ENCODE measurements at places on chromosomes 4 and X. TPM values are rescaled to one million over a fixed set of nuclear protein-coding genes. Genes with fewer than 3 reads are reported as not detected.

Gene CLCN4
- 15.3 TPM for total RNA-seq

Gene SPANXA1
- total RNA-seq: not detected

Gene CXorf51A
- not detected for total RNA-seq

GRCh38 chr4:159134429-159134828 lies 31.6 kb downstream of the RAPGEF2 start:
- H3K4me3 ChIP-seq: no peak overlapping the region
- H3K27ac ChIP-seq: no peak overlapping the region
- DNase-seq: no peak

GRCh38 chr4:98469771-98470170 lies 188.6 kb downstream of the TSPAN5 start:
- DNase-seq: no peak
- H3K36me3 ChIP-seq: no peaks in the 10 kb centered on the region
- no peaks in the 10 kb centered on the region for H3K4me1 ChIP-seq
- H3K4me3 ChIP-seq: no peak overlapping the region
- no peak overlapping the region for H3K27ac ChIP-seq

- no peaks in the 10 kb centered on the region for H3K4me1 ChIP-seq
- H3K27me3 ChIP-seq: no peaks in the 10 kb centered on the region
- H3K36me3 ChIP-seq: no peaks in the 10 kb centered on the region
- no peak overlapping the region for H3K27ac ChIP-seq
- no peak overlapping the region for H3K4me3 ChIP-seq
These were observed 341.2 kb downstream of the TECRL start for GRCh38 chr4:64068096-64068495.

DNA sequence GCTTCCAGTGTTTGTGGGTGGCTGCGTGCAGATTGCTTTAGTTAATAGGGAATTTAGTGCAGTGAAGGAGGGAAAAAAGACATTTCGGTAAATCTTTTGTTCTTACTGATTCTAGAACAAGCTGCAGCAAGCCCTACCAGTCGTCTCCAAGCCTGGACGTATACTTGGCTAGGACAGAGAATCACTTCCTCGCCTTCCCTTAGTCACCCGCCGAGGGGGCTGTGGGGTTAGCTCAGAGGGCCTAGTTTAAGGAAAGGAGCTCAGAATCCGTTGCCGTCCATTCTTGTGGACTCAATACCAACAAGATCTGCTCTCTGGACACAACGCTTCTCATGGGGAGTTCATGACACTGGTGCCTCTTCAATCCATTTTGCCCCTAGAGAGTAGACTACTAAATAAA lies 36.3 kb upstream of the FAT1 start:
- no peak overlapping the region for H3K4me3 ChIP-seq
- H3K27ac ChIP-seq: no peak overlapping the region
- no peaks in the 10 kb centered on the region for H3K27me3 ChIP-seq
- no peak for DNase-seq
- H3K4me1 ChIP-seq: no peaks in the 10 kb centered on the region

- no peak overlapping the region for H3K27ac ChIP-seq
- no peaks in the 10 kb centered on the region for H3K36me3 ChIP-seq
- no peak overlapping the region for H3K4me3 ChIP-seq
- H3K27me3 ChIP-seq: no peaks in the 10 kb centered on the region
- no peaks in the 10 kb centered on the region for H3K4me1 ChIP-seq
These were observed 107.2 kb upstream of the NALF2 start for GRCh38 chrX:69396916-69397315.

- no peaks in the 10 kb centered on the region for H3K27me3 ChIP-seq
- H3K36me3 ChIP-seq: no peaks in the 10 kb centered on the region
- no peak overlapping the region for H3K4me3 ChIP-seq
These were observed 186.4 kb upstream of the GALNT7 start for GRCh38 chr4:172982151-172982590.

DNA sequence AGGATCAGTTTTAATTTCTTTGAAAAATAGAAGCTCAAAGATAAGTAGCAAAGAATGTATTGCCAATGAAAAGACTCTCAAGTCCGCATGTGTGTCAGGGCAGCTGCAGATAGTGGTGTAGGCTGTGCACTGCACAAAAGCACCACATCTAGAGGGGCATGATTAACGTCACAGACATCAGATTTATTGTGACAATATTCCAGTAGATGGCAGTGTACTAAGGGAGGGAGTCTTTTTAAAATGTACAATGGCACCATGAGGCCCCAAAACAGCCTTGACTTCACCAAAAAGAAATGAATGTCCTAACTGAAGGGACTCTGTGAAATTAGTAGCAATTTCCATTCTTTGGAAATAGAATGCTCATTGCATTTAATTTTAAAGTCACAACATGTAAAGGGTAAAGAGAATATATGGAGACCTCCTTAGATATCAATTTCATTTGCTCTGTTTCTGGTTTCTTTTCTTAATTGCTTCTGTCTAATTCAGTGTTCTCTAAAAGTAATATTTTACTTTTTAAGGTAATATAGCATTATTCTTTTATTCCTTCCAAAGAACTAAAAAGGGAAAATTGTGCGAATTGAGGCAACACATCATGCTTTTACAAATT lies 98.4 kb downstream of the ZNF827 start:
- no peak overlapping the region for H3K4me3 ChIP-seq
- DNase-seq: no peak

Measured in prostate gland (tissue), 2 donors.